ENCODE measurements at places on chromosomes 6 and 20.

DNA sequence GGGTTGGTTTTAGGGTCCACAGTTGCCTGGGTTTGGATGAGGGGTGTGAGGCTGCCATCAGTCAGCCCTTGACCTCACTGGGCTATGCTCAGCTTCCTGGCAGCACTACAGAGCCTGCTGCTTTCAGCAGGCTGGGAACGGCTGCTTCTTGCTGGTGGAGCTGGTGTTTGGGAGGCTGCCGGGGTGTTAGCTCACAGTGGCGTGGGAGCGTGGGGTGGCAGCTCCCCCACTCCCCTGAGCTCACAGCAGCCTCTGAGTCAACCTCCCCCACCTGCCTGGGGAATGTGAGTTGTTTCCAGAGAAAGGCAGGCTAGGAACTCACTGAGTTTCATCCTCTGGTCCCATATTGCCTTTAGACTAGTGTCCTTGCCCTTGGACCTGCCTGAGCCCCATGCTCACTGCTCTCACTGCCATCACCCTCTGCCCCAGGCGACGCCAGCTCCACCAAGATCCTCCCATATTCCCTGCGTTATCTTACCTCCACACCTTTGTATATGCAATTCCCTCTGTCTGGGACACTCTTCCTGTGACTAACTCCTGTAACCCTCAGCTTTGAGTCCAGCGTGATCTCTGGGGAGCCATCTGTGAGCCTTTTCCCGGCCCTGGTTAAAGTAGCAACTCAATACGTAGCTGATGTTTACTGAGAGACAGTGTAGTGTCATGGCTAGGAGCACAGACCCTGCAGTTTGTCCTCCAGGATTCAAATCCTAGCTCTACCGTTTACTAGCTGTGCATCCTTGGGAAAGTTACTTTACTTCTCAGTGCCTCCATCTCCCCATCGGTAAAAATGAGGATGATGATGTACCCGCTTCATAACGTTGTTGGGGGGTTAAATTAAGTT, 34.8 kb downstream of the PPP1R16B start:
- peak; percentile 33 for DNase-seq

- peak; percentile 48 for DNase-seq
Observed at GRCh38 chr20:53899351-53900167, 170.8 kb downstream of the BCAS1 start.

GRCh38 chr6:167832497-167833395, 6.0 kb downstream of the AFDN start:
- no peak for DNase-seq

- DNase-seq = no peak
Observed at GRCh38 chr6:156827382-156827781, 50.2 kb downstream of the ARID1B start.

GRCh38 chr6:40535110-40535818, 51.9 kb downstream of the LRFN2 start:
- no peak for DNase-seq

GRCh38 chr20:23050847-23051627, 1.6 kb upstream of the THBD start:
- no peak for DNase-seq

- DNase-seq = peak; percentile 49
Observed at GRCh38 chr6:133837801-133838349, 51.0 kb upstream of the TCF21 start.

GRCh38 chr6:113734982-113735381, 122.2 kb upstream of the MARCKS start:
- no peak for DNase-seq

- peak; percentile 15 for DNase-seq
Observed at GRCh38 chr6:7243179-7243981, 69.6 kb downstream of the SSR1 start.

- DNase-seq = no peak
Observed at GRCh38 chr6:56345376-56345995, 98.1 kb upstream of the COL21A1 start.

- DNase-seq = no peak
Observed at GRCh38 chr6:1536526-1537429, 72.9 kb upstream of the FOXC1 start.

DNA sequence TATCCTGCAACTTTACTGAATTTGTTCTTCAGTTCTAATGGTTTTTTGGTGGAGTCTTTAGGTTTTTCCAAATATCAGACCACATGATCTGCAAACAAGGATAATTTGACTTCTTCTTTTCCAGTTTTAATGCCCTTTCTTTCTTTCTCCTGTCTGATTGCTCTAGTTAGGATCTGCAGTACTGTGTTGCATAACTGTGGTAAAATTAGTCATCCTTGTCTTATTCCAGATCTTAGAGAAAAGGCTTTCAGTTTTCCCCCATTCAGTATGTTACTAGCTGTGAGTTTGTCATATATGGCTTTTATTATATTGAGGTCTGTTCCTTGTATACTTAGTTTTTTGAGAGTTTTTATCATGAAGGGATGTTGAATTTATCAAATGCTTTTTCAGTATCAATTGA, 4.3 kb downstream of the MICA start:
- no peak for DNase-seq

- DNase-seq = no peak
Observed at GRCh38 chr6:135092724-135093123, 38.1 kb upstream of the HBS1L start.

DNA sequence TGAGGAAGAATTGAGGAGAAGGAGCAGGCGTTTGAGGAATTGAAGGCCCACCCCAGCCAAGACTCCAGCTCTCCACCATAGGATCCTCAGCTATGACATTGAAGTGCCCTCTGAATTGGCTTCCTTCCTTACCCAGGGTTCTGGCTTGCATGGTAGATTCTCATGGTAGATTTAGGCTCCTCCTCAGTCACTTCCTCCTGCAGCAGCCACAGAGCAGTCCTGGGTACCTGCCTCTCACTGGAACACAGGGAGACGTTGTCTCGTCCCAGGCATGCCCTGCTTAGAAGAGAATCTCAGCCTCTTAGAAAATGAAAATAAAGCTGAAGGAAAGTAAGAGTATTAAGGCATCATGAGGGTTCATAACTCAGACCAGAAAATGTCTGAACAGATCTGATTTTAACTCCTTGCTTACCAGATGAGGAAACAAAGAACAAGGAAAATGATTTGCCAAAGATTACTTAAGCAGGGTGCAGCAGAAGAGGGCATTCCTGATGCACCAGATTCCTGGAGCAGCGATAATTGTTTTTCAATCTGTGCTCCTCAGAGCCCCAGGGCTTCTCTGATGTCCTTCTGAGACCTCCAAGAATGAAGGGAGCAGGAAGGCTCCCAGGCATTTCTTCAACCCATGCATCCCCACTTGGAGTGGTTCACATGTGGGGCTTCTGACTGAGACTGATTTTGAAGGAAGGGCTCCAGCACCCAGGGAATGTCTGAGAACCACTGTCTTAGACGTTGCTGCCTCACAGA, 219.8 kb downstream of the HIVEP2 start:
- DNase-seq = no peak

- no peak for DNase-seq
Observed at GRCh38 chr20:20480689-20481088, 112.8 kb downstream of the INSM1 start.

GRCh38 chr6:55176958-55177357, 2.6 kb downstream of the HCRTR2 start:
- no peak for DNase-seq

- no peak for DNase-seq
Observed at GRCh38 chr6:123956492-123957139, 153.0 kb downstream of the NKAIN2 start.

DNA sequence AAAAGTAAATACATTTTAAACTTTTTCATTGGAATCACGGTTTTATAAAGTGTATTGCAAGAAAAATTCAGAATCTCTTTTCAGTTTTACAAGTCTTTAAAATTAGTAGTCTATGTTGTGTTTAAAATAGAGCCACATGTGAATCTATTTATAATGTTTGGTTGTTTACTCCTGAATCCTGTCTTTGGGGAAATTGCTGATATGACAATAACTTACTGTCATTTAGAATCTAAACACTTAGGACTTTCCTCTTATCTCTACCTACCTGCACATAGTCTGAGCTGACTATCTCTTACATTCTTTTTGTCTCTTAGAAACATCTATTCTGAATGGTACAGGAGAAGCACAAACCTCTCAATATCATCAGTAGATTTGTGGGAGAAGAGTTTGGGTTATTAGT, 4.1 kb upstream of the SRSF12 start:
- no peak for DNase-seq

DNA sequence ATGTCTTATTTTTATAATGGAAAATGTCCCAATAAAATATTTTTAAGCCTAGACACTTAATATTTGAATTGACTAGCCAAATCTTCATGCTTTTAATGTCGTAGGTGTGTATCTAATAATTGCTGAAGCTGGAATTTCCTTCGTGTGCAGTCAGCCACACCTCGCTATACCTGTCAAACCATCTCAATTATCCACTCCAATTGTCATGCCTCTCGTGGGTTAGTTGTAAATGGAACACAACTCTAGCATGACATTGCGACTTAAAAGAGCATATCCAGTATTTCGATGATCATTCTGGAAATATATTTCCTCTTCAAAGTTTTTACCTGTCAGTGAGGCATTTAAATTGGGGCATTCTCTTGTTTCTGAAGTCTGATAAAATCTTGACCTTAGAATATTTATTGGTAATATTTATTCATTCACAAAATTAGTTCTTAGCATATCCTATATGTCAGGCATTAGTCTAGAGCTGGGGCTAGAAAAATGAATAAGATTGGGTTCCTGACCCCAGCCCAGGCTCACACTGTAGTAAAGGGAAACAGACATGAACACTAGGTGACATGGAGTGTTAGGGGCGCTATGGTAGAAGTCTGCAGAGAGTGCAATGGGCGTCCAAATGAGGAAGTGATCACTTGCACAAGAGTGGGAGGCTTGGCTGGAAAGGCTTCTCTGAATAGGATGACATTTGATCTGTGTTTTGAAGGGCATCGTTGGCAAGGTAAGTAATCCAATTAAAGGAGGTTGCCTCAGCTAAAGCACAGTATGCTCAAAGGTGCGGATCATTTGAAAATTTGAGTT, 11.0 kb upstream of the CFAP206 start:
- no peak for DNase-seq

GRCh38 chr20:60036746-60037499, 78.7 kb downstream of the CDH26 start:
- DNase-seq = no peak

- DNase-seq = no peak
Observed at GRCh38 chr6:31202259-31203166, 32.0 kb upstream of the POU5F1 start.

DNA sequence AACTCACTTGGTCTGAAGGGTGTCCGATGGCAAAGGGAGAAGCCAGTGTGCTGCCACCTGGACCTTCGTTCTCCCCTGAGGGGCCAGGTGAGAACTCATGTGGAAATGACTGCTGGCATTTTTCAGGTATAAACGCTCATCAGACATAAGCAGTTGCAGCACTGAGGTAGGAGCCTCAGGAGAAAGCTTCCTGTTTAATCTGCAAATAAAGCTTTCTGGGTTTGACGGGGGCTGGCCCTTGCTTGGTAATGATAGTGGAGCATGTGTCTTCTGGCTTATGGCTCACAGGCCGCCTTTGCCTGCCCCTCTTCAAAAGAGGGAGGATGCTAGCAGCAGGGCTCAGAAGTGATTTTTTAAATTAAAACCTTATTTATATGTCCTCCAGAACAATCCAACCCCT, 122.1 kb upstream of the SLC24A3 start:
- no peak for DNase-seq

- no peak for DNase-seq
Observed at GRCh38 chr6:157110607-157111006, 212.7 kb downstream of the TMEM242 start.

DNA sequence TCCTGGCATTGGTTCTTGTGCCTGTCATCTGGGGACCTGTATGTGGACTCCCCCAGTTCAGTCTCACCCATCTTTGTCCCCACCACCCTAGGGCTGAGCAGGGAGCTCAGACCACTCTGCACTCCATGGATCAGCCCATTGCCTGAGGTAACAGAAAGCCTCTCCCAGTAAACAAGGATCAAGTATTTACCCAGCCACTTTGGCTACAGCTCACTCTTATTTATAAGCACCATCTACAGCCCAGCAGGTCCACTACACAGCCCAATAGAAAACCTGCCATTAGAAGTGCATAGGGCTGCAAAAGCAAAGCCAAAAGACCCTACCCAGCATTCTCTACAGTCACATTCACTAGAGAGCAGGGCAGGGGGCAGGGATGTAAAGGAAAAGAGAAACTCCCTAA, 335.0 kb upstream of the SYNCRIP start:
- DNase-seq = no peak

GRCh38 chr20:51995551-51995951, 193.2 kb upstream of the SALL4 start:
- DNase-seq = no peak

- DNase-seq = no peak
Observed at GRCh38 chr20:58511364-58511763, 3.8 kb downstream of the APCDD1L start.

GRCh38 chr20:58103517-58103904, 124.9 kb downstream of the ANKRD60 start:
- no peak for DNase-seq

GRCh38 chr20:30921286-30922071, 336.0 kb upstream of the DEFB115 start:
- no peak for DNase-seq

GRCh38 chr6:84003131-84003530, 30.4 kb upstream of the MRAP2 start:
- DNase-seq = no peak

DNA sequence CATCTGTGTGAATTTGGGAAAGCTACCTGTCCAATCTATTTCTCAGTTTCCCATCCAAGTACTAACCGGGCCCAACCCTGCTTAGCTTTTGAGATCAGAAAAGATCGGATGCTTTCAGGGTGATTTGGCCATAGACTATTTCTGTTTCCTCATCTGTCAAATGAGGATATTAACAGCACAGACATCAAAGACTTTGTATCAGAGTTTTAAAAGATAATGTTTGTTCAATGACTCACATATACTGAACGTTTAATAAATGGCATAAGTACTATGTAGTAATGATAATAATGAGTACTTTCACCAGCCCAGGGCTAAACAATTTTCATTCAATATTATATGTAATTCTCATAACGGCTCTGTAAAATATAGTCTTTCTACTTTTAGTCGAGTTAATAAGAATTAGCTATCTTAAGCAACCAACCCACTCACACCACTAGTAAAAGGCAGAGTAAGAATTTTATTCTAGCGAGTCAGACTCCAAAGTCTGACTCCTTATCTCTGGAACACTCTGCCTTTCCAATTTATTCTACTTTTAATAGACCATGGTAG, 216.5 kb downstream of the ARHGAP18 start:
- no peak for DNase-seq

DNA sequence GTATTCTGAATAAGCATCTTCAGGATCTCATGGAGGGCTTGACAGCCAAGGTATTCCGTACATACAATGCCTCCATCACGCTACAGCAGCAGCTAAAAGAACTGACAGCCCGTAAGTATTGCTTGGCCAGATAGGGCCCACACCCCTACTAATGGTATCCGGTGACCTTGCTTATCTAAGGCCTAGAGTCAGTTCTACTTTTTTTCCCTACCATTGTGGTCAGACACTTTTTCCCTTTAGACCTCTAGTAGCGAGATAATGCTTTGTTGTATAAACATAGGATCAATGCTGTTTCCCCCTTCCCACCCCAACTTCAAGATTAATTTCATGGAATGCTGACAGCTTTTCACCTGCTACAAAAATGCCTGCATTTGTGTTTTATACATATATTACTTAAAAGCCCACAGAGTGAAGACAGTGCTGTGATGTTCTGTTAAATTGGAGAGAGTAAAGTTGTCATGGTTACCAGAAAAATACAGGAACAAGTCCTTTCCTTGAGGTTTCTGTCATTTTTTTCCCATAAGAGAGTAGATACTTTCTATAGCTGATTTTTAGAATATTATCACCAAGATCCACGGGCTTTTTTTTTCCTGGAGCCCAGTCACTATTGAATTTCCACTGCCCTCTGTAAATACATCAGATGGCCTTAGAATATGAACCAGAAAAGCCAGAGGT, 20.9 kb upstream of the PLCG1 start:
- DNase-seq = no peak
